Activated CD4-positive, CD25-positive, alpha-beta regulatory T cell treated with anti-CD3 and anti-CD28 coated beads, Interleukin-2, amount 50 U/mL, for 24 hours (primary cell): ENCODE measurements at places on chromosomes 2 and 18.

- ATAC-seq, result no peak
These were observed 11.7 kb upstream of the MSH6 start for GRCh38 chr2:47771211-47771610.

DNA sequence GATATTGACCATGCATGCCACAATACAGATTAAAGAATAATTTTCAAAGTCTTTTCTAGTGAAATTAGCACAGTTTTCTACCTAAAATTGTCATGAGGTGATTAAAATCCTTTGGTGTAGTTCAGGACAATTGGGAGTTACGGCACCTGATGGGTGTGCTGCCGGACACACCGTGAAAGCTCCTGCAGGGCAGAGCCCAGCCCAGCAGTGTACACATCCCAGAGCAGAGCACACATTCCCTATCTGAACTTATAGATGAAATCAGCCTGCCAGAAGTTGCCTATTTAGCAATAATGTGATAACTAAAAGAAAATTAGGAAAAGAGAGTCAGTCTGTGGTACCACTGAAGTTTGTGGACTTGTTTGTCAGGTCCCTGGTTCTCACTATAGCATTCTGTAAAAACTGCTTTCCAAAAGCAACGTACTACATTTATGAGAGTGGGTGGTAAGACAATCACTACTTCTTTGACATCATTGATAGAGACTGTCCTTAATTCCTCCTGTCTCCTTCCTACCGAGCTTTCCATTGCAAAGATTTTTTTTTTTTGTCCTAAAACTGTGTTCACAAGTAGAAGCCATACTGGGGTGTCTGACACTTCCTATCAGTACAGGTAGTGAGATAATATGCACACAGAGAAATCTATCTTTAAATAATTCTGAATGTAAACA is 3.4 kb downstream of the CYTIP start:
- no peak for ATAC-seq

DNA sequence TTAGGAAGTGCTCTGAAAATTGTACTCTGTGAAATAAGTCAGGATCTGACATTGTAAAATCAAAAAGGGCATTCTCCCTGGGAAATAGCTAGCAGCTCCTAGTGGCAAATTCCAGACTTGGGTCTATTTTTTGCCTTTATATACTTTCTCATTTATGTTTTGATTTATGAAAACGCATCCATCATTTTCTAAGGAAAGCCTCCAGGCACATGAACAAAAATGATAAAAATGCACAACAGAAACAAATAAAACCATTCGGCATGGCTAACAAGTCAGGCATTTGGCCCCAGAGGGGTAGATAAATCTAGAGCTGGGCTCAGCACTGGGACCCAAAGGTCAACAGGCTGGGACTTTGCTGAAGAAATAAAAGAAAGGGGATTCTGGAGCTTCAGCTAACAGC is 167.0 kb downstream of the BCL11A start:
- ATAC-seq, result no peak

DNA sequence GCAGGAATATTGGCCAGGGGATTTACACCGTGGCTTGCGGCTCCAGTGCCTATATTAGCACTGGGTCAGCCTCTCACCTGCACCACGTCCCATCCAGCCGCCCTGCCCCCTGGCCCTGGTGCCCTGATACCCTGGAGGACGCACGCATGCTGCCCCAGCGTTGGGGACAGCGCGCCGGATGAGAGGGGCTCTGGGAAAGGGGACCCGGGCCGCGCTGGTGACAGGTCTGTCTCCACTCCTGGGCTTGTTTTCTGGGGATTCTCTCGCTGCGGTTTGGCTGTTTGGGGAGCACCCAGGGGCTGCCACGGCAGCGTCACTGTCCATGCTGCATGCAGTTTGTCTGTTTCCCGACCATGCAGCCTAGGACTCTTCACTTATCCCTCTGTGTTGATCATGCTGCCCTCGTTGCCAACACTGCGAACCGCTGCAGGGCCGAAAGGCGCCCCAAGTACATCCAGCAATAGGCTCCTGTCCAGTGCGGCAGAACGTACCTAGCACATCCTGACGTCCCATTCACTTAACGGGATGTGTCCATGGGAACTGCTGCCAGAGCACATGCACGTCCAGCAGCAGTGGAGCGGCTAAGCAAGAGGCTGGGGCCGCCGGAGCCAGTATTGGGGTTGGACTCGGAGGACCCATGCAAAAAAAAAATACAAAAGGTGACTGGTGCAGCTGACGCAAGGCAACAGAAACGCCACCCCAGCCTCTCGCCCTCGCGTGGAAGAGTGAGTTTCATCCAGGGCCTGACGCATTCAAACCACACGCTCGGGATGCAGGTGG is 115.5 kb upstream of the PXDN start:
- no peak for ATAC-seq

DNA sequence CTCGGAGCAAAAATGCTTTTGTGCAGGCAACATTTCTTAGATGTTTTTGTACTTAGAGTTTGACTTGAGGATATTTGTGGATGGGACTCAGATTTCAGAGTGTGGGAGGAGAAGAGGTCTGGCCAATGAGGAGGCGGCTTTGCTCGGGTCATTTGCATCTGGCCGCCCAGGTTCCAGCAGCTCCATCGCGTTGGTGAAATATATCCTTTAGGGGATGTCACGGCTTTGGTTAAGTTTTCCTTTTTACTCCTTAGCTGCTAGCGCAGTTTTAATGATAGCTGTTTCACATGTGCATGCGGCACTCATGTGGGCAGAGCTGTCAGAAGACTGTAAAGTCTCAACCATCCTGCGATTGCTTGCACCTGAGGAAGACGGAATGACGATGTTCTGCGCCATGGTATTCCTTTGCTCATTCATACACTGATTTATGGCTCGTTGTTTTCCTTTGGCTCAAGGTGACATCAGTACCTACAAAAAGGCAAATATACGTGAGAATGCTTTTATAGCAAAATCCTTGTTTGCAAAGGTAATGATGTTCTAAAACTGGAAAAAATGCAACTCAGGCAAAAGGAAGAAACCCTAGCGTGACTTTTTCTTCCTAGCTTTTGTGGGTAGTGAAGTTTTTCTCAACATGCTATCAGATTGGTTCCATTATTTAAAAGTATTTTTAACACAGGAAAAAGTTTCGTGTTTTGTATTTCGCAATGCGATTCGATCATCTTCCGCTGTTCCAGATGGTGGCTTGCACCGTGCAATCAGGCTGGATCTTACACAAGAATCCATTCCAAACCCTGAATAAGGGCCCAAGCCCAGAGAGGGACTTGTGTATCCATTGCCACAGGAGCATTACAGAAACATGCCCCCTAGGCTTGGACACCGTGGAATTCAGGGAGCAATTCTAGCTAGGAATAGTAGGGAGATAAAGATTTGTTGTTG is 70.5 kb upstream of the ZNF516 start:
- no peak for ATAC-seq

- ATAC-seq, result no peak
These were observed 466.7 kb upstream of the MYT1L start for GRCh38 chr2:2797797-2798196.

DNA sequence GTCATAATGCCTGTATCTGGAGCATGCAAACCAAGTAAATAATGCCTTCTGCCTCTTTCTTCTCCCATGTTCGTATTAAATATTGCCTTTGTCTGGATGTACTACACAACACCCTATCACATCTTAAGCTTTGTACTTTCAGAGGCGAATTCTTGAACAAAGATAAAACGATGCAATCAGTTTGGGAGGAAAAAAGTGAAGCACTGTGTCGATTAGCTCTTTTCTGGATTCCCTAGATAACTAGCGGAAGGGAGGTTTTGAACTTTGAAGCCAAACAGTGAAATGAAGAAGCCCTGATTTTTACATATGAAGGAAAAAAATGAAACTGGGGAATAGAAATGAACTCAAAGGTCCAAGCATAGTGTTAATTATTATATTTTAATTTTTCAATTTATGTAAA is 44.7 kb downstream of the CAVIN2 start:
- ATAC-seq, result no peak

DNA sequence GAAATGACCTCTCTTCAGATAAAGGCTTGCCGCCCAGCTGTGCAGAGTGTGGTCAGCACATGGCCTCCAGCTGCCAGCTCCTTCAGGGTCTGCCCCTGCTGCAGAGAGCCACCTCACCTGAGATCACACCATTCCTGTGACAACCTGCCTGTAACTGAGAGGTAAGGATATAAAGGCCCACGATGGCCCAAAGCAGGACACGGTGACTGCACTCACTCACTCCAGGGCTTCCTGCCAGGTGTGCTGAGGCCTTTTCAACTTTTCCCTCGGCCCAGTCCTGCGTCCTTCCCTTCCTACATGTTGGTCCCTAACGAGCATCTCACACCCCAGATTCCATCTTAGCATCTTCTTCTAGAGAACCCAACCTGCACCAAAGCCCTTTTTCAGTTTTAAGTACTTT is 36.2 kb downstream of the ANKRD44 start:
- ATAC-seq, result no peak

GRCh38 chr2:74745766-74746165 is 88.2 kb upstream of the HK2 start:
- no peak for ATAC-seq

GRCh38 chr2:36797324-36798070 is 101.0 kb downstream of the VIT start:
- no peak for ATAC-seq

DNA sequence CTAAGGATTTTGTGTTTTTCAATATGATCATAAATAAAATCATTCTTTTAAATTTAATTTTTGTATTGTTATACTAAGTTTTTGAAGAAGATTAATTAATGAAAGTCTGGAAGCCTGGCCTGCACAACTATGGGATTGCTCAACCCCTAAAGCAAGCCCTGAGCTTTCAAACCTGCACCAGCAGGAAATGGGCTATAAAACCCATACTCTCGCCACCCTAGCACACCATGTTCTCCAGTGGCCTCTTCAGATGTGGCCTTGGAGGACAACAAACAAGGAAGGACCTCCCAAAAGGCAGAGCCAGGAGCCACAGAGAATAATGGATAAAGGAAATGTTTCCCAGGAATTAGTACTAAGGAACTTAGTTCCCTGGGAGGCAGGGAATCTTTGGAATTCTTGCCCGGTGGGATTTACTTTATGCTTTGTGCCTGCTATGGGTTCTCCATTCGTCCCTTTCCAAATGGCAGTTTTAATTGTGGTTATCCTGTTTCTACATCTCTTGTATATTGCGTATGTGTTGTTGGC is 212.5 kb downstream of the ZFP36L2 start:
- ATAC-seq, result no peak

- no peak for ATAC-seq
These were observed 126.2 kb upstream of the ZNF516 start for GRCh38 chr18:76621226-76621625.

- no peak for ATAC-seq
These were observed 16.5 kb downstream of the ARL4C start for GRCh38 chr2:234480337-234480736.

GRCh38 chr2:152337511-152337903 is 2.5 kb downstream of the FMNL2 start:
- ATAC-seq, result no peak

DNA sequence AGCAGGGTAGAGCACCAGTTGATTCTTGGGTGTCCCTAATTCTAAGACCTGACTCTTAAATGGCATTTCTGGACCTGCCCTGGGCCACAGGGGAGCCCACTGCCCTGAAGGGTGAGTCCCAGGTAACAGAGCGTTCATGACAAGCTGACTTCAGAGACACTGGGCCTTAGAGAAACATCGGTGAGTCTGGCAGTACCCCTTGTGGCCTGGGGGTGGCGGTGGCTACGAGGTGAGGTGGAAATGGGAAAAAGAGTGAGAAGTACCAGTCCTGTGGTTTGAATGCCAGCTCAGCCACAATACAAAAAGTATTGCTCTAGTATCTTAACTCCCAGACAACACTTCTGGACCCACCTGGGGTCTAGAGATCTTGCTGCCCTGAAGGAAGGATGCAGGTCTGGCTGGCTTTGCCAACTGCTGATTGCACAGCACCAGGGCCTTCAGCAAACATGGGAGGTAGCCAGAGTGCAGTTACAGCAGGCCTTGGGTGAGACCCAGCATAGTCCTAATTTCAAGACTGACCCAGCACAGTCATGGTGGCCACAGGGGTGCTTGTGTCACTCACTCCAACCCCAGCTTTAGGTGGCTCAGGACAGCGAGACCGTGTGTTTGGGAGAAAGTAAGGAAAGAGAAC is 44.5 kb downstream of the USP34 start:
- peak; percentile 88 for ATAC-seq

- no peak for ATAC-seq
These were observed 143.3 kb downstream of the PXDN start for GRCh38 chr2:1601067-1601412.

- no peak for ATAC-seq
These were observed 683 bp upstream of the DNAJC27 start for GRCh38 chr2:24972315-24972961.

GRCh38 chr2:152072011-152072410 is 26.8 kb downstream of the CACNB4 start:
- ATAC-seq, result no peak

GRCh38 chr2:122219504-122219903 is 464.1 kb downstream of the TSN start:
- no peak for ATAC-seq

- no peak for ATAC-seq
These were observed 518.2 kb upstream of the ZEB2 start for GRCh38 chr2:145038041-145038525.

GRCh38 chr2:207423886-207424285 is 105.9 kb upstream of the CREB1 start:
- peak; percentile 73 for ATAC-seq

DNA sequence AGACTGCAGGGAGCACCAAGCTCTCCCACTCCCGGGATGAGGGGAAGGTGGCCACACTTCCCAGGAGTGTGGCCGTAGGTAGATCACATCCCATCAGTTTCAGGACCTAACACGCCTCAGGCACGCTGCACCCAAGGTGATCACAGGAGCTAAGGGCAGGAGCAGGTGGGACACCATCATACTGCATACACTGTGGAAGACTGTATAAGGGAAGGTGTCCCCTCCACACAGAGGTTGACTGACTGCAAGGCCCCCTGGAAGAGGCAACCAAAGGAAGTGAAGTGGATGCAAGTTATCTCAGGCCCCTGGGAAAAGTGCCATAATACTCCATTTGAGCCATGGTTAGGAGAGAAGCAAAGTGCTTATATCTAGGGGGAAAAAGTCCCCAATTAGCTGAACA is 351.9 kb upstream of the SMIM21 start:
- ATAC-seq, result no peak

- no peak for ATAC-seq
These were observed 54.0 kb downstream of the GATA6 start for GRCh38 chr18:22223254-22223964.

DNA sequence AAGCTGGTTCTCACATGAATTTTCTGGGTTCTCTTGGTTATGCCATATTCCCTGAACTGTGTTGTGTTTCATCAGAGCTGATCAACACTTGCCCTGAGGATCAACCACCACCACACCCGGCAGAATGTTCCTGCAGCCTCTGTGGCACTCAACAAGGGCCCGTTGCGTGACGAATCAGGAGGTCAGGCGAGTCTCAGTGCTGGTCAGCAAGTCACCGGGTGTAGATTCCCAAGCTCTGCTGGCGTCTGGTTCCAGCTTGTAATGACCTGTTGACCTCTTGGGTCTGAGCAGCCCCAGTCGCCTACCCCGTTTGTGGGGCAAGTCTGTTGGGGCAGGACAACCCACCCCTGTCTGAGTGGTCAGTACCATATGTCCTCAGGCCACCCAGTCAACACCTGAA is 46.0 kb downstream of the ADCY3 start:
- ATAC-seq, result no peak
